Right forelimb (tissue), 1 donor: ENCODE measurements at places on chromosomes 3 and 15.

GRCh38 chr3:46661776-46662766, 31.4 kb downstream of the ALS2CL start:
- DNase-seq, result no peak

DNA sequence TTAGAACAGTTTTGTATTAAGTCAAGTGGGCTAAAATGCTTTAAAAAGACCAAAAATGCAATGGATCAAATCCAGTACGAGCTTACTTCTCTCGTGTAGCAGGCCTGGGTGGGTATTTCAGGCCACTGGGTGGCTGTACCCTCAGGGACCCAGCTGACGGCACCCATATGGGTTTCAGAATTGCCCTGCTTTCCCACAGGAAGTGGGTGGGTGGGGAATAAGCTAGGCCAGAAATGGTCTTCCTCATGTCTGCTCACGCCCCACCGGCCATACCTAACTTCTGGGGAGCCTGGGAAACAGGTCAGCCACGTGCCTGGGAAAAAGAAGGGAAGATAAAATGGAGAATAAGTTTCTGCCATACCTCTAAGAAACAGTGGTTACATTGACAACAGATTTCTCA, 20.3 kb downstream of the GPR160 start:
- DNase-seq, result no peak

DNA sequence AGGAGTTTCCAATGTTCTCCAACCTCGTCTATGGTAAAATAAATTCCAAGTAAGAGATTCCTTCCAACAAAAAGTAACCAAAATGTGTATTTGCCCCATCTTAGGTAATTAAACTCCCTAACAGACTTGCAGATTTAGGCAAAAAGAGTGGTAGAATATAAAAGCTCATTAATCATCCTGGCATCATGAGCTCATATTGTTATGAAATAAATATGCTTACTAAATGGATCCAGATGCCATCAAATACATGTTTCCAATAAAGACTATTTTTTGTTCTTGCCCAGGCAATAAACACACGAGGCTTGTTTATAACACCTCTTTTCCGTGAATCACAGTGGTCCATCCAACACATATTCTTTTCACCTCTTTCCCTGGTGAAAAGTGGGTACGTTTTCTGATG, 189.4 kb downstream of the THSD4 start:
- DNase-seq, result no peak

- DNase-seq, result no peak
Observed at GRCh38 chr15:73902121-73903020, 23.9 kb upstream of the LOXL1 start.

GRCh38 chr3:127063916-127064315, 81.0 kb downstream of the PLXNA1 start:
- DNase-seq, result no peak

- DNase-seq, result no peak
Observed at GRCh38 chr15:96361309-96362010, 31.0 kb downstream of the NR2F2 start.
